ENCODE measurements at places on chromosomes 7 and 10.

GRCh38 chr10:30518907-30519306 is 84.9 kb downstream of the MAP3K8 start:
- no peak for DNase-seq

DNA sequence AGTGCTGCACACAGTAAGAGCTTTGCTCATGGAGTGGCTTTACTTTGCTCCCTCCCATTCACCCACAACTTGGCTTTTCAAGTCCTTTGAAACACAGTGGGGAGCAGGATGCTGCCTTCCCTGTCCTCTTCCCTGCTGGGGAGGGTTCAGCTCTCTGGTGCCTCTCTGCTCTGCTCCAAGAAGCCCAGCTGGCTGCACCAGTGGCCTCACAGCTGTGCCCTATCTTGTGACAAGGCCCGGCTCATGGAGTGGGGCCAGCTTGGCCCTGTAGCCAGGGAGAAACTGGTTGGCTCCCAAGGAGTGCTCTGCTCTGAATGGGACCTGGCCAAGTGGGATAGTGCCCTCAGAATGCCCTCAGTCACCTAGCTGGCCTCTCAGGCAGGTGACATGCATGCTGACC is 212.3 kb upstream of the ZMIZ1 start:
- no peak for DNase-seq

- no peak for DNase-seq
Observed at GRCh38 chr7:122136078-122136477, 8.0 kb downstream of the AASS start.

DNA sequence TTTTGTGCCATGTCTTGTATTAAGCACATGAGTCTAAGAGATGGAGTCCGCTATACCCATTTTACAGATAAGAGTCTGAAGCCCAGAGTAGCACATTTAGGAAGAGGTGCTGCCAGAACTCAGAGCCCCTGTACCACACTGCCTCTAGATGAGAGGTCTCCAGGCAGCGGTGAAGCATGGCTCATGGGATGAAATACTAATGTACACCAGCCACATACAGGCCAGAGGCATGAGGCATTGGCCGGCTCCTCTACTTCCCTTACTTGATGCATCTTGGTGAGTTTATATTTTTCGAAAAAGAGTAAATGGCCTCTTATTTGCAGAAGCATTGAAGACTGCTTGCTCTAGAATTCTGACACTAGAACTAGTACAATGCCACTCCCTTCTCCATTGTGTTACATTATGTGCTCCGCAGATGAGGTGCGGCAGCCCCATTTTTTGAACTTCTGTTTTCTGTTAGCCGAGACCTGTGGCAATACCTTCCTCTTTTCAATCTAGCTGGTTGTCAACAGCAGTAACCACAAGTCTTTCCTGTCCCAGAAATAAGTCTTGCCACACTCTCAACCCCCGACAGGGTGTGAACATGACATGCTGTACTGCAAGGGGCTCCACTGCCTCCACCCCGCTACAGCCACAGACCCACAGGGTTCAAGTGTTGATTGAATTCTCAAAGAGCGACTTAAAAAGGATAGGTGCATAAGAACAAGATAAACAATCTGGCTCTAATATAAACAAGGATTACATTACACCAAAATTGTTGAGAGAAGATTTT is 145.3 kb downstream of the CELF2 start:
- peak; percentile 52 for DNase-seq

DNA sequence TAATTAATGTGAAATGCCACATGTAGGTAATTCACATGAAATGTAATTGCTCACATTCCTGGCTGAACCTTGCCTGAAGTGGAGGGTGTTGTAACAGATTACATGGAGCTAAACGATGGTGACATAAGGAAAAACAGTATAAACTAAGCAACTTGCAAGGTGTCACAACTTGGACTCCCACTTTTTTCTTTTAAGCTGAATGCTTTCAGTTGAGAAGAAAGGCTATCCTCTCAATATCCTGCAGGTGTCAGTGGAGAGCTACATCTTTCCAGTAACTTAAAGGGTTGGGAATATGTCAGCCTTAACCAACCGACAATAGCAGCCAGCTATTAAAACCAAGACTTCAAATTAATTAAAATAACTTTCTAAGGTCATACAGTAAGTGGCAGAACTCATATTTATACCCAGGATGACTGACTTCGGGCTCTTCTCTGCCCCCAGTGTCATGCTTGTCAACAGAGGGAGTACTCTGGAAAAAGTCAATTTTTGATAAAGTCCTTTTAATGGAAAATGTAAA is 33.7 kb downstream of the NRBF2 start:
- no peak for DNase-seq

GRCh38 chr10:22986771-22987542 is 59.1 kb downstream of the ARMC3 start:
- DNase-seq, result no peak

DNA sequence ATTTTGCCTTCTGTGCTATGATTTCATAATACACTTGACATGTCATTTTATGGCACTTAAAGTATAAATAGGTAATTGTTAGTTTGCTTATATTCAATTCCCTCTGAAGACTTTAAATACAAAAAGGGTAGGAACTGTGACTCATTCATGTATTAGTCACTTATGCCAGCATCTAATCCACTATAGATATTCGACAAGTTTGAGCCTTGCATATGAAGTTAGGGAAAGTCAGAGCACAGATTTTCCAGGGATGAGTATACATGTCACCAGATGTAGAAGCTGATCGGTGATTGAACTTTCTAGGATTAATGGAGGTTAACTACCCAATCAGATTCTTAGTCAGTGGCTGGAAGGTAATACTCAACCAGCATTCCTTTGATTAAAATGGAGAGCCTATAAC is 1321.5 kb downstream of the XPNPEP1 start:
- DNase-seq, result no peak

DNA sequence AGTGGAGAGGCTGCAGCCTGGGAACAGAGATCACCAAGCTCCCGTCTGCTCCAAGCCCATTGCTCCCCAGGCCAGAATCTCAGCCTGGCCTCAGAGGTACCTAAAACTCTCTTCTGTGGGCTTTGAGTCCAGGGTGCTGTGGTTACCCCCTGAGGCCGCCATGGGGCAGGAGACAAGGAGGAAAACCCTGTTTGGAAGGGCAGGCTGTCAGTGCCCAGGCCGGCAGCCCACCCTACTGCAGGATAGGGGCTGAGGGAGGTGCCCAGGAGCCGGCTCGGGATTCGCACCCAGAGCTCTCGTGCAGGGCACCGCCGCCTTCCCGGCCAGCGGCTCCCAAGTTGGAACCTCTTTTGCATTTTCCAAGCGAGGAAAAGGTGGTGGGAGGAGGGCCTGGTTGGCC is 24.5 kb downstream of the UNCX start:
- DNase-seq, result no peak

- no peak for DNase-seq
Observed at GRCh38 chr7:44150966-44151941, 10.1 kb upstream of the MYL7 start.

- DNase-seq, result no peak
Observed at GRCh38 chr7:120760050-120760449, 97.9 kb downstream of the TSPAN12 start.

- DNase-seq, result no peak
Observed at GRCh38 chr10:132365102-132365501, 31.9 kb upstream of the PWWP2B start.

GRCh38 chr10:72308320-72308987 is 34.7 kb downstream of the DDIT4 start:
- no peak for DNase-seq

DNA sequence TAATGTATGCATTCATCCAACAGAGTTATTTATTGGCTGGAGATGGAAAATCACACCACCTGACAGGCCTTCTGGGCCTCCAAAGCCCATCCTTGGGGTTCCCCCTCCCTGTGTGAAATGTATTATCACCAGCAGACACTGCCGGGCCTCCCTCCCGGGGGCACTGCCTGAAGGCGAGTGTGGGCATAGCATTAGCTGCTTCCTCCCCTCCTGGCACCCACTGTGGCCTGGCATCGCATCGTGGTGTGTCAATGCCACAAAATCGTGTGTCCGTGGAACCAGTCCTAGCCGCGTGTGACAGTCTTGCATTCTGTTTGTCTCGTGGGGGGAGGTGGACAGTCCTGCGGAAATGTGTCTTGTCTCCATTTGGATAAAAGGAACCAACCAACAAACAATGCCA is 15.3 kb downstream of the TACR2 start:
- DNase-seq, result no peak

- no peak for DNase-seq
Observed at GRCh38 chr7:83677180-83677866, 28.4 kb upstream of the SEMA3E start.

DNA sequence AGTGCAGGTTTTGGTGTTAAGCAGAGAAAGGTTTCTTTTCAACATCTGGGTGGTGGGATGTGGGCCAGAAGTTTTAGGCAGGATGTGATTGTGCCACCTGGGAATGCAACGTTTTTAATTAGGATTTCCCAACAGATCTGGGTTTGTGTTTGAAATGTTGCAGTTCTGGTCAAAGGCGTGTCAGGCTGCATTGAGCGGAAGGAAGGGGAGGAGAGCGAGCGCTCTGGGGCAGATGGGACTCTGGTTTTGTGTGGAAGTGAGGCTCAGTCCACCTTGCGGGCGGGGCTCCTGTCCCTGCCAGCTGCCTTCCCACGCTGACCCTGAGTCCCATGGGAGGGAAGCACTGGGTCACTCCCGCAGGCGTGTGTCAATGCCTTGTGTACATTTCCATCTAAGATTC is 767.7 kb downstream of the KCNMA1 start:
- no peak for DNase-seq

DNA sequence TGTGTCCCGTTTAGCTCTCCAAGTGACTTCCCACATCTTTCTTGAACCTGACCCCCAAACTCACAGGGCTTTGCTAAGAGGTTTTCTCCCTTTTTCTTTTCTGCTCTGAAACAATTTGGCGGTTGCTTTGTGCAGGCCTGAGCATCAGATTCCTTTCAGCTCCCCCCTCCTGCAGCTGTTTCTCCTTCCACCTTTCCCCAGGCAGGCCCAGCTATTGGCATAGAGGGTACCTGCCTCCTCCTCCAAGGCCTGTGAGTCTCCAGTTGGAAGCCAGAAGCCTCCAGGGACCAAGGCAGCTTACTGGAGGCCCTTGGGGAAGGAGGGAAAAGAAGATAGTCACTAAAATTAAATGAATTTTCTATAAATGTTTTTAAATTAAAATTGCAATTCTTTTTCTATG is 7.7 kb downstream of the VAX1 start:
- DNase-seq, result no peak

GRCh38 chr10:70053841-70054288 is 1.2 kb downstream of the MACROH2A2 start:
- no peak for DNase-seq

DNA sequence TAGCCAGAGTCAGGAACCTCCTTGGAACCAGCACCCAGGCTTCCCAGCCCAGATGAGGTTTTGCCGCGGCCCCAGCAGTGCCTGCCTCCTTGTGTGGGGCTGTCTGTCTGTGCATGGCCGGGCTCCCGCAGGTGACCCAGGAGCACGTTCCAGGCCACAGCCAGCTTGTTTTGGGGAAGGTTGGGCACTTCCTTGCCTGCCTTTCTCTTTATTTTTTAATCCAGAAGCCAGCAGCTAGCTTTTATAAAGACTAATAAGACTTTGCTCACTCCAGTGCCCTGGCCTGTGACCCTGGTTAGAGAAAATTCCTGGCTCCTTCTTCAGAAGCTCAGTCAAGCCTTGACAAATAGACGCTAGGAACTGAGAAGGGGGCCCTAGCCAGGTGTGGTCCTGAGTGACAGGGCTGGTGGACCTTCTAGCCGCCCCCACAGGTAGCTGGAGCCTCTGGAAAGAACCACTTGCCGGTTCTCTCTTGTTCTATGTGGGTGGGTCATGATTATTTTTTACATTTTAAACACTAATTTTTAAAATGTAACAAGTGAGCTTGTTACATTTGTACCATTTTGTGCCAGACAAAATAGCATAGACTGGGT is 837 bp downstream of the SLC29A3 start:
- no peak for DNase-seq

- DNase-seq, result peak; percentile 45
Observed at GRCh38 chr7:5143935-5144903, 45.8 kb upstream of the WIPI2 start.

- no peak for DNase-seq
Observed at GRCh38 chr10:73206385-73206784, 38.5 kb downstream of the FAM149B1 start.

GRCh38 chr10:91621483-91622113 is 11.3 kb downstream of the PPP1R3C start:
- no peak for DNase-seq

DNA sequence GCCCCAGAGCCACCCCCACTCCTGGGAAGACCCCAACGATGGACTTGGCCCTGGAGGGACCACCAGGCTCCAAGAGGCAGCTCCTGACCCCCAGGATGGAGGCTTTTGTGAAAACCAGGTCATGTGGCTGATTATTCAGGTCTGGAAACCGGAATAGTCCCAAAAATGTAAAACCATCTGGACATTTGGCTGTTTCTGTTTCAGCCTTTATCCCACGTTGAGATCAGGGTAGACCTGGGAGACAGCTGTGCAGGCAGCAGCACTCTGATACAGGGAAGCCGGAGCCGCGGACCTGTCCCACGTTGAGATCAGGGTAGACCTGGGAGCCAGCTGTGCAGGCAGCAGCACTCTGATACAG is 7.1 kb upstream of the ADGRA1 start:
- no peak for DNase-seq

- DNase-seq, result no peak
Observed at GRCh38 chr7:106504645-106505044, 156.3 kb downstream of the CCDC71L start.

GRCh38 chr10:43701295-43701694 is 52.6 kb upstream of the ZNF32 start:
- DNase-seq, result no peak

GRCh38 chr7:140521421-140521820 is 42.1 kb upstream of the MKRN1 start:
- DNase-seq, result no peak

GRCh38 chr7:150994141-150994837 is 3.5 kb downstream of the NOS3 start:
- no peak for DNase-seq

DNA sequence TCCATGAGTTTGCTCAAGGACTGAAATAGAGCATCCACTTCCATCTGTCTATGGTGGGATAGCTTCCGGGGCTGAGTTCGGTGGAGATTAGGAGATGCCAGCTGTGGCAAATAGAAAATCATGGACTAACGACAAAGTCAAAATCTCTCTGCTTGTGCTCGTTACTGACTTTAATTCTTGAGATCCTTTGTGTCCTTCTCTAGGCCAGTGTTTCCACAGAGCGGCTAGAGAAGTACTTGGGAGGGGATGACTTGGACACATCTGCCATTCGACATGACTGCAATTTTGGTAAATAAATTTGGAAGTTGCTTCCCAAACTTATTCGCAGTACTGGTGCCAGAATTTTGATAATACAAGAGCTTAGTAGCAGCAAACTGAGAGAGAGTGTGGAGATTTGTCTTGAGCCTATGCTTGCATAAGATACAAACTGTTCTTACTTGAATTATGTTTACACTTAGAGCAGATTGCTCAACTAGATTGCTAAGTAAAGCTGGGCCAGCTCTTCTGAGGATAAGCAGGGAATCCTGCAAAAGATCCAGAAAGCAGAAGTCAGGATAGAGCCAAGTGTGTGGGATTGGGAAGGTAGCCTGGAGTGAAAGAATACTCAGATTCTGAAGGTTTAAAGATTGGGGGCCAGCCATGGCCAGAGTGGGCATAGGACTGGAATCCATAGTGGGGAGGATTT is 27.6 kb downstream of the ABCC2 start:
- DNase-seq, result no peak
